ENCODE measurements at places on chromosomes 6 and 20.
A peak's percentile ranks its signal among the peaks of the same experiment; 100 is the strongest.

- no peak for DNase-seq
These were observed 458.0 kb upstream of the SOX4 start for GRCh38 chr6:21135484-21136013.

- DNase-seq = no peak
These were observed 33.4 kb upstream of the SLC35B3 start for GRCh38 chr6:8468552-8469356.

DNA sequence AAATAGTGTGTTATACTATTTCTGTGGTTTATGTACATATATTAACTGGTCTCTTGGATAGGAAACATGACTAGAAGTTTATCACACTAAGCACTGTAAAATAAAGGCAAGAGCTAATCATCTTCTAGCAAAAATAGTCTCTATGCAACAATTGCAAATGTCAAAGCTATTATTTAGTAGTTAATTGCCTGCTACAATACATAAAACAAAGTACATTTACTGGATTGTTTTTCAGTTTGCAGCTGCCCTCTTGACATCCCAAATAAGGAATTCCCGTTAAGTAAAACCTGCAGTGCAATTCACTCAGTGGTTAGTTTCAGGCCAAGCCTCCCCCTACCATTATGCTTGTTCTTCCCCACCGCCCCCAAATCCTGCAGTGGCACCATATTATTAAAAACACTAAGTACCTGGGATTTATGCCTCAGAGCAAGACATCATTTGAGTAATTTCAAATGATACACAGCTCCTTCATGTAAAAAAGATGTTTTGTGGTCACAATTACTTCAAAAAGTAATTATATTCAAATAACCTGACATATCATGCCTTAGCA is 1.6 kb upstream of the ATP5F1E start:
- DNase-seq = no peak

DNA sequence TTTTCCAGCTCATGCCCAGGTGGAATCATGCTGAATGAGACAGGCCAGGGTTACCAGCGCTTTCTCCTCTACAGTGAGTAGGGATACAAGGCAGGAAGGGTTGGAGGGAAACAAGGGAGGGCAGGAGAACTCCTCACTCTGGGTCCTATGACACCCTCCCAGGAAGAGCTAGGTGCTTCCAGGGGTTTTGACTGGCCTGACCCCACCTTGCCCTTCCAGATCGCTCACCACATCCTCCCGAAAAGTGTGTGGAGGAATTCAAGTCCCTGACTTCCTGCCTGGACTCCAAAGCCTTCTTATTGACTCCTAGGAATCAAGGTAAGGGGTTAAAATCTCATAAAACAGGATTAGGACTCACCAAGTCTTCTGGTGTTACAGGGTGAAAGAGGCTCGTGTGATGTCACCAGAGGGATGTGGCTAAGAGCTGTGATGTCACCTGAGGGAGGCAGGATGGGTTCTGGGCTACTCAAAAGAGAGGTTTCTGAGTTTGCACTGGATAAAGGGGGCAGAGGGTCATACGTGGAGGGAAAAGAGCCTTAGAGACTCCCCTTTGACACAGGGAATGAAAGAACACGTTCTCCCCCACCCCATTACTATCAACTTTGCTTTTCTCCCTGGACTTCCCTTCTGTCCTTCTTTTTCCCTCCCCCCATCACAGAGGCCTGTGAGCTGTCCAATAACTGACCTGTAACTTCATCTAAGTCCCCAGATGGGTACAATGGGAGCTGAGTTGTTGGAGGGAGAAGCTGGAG is 1.9 kb downstream of the APOM start:
- peak; percentile 9 for DNase-seq

GRCh38 chr6:39273406-39273821 is 40.8 kb downstream of the KCNK17 start:
- no peak for DNase-seq

GRCh38 chr6:46648869-46649492 is 3.6 kb downstream of the CYP39A1 start:
- DNase-seq = no peak

DNA sequence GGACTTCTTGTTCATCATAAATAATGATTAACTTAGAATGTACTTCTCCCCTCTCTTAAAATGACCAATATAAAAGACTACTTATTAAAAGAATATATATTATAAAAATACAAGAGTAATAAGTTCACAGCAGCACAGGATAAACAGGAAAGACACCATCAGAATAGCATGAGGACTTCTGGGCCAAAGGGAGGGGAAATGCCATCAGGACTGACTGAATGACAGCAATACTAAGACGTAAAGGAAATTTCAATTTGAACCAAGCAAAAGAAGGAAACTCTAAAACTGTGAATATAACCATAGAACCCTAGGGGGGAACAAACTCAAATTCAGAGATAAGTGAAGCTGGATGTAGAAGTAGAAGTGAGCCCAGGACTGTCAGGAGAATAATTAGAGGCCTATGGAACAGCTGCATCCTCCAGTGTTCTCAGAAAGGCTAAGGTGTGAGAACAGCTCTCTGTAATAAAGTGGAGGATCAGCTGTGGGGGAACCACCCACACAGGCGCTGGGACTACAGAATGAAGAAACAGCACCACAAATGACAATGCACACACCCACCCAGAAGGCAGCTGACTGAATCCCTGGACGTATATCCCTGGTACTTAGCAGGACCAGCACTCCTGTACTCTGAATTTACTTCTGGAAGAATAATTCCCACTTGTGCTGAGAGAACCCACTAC is 37.8 kb downstream of the ZHX3 start:
- no peak for DNase-seq

DNA sequence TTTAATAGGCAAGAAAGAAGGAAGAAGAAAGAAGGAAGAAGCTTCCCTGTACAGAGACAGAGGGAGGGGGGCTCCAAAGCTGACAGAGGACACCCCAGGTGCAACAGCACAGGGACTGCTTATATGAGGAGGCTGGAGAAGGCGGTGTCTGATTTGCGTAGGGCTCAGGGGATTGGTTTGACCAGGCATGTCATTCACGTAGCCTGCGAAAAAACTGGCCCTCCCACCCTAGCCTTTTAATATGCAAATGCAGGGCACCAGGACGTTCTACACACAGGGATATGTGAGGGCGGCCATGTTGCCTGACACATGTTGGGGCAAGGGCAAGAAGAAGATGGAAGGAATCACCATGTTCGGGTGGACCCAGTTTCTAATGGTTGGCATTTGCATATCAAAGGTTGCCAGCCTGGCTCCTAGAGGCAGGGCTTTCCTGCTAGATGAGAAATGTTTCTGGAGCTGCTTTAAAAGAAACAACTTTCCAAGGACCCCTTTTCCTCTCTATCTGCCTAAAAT is 305.4 kb upstream of the CDYL start:
- DNase-seq = no peak

DNA sequence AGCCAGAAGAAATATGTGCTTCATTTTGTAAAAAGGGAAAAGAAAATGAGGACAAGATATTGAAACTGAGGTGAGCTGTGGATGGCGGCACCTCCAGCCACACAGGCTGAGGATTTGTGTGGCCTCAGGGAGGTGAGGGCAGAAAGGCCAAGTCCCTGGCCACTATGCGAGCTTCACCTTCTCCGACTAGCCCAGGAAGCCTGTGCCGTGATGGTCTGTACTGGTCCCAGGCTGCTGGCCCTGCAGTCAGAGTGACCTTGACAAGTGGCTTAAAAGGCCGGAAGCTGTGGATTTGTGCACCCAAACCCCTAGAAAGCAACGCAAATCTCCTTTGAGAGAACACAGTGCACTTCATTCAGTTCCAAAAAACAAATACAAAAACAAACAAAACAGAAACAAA is 48.1 kb downstream of the WDR27 start:
- DNase-seq = no peak

GRCh38 chr6:99330159-99330558 is 19.3 kb downstream of the FAXC start:
- DNase-seq = peak; percentile 3

GRCh38 chr6:16852671-16853070 is 91.4 kb upstream of the ATXN1 start:
- DNase-seq = no peak

GRCh38 chr20:833121-833449 is 430 bp upstream of the FAM110A start:
- DNase-seq = no peak

- no peak for DNase-seq
These were observed at the start of gene SLC2A10 for GRCh38 chr20:46709459-46710152. Gene SLC2A10, plus strand, starts transcription at chr20:46709649. Its CDS starts 88 bp downstream, at chr20:46709737.

- no peak for DNase-seq
These were observed 56.5 kb downstream of the ARMC2 start for GRCh38 chr6:108904741-108905140.

- DNase-seq = no peak
These were observed 150.9 kb upstream of the MLIP start for GRCh38 chr6:53960311-53960710.

DNA sequence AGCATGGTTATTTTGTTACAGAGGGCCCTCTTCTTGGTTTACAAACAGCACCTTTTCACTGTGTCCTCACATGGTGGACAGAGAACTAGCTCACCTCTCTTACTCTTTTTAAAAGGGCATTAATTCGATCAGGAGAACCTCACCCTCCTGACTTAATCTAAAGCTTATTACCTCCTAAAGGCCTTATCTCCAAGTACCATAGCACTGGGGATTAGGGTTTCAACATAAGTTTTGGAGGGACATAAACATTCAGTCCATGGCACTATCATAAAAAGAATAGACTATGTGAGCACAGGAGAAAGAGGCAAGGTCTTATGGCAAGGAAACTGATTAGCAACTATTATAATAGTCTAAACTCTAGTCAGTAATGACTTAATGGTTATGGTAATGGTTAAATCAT is 736.2 kb upstream of the ADGRB3 start:
- DNase-seq = no peak

- no peak for DNase-seq
These were observed 32.9 kb downstream of the AHI1 start for GRCh38 chr6:135464634-135465033.

DNA sequence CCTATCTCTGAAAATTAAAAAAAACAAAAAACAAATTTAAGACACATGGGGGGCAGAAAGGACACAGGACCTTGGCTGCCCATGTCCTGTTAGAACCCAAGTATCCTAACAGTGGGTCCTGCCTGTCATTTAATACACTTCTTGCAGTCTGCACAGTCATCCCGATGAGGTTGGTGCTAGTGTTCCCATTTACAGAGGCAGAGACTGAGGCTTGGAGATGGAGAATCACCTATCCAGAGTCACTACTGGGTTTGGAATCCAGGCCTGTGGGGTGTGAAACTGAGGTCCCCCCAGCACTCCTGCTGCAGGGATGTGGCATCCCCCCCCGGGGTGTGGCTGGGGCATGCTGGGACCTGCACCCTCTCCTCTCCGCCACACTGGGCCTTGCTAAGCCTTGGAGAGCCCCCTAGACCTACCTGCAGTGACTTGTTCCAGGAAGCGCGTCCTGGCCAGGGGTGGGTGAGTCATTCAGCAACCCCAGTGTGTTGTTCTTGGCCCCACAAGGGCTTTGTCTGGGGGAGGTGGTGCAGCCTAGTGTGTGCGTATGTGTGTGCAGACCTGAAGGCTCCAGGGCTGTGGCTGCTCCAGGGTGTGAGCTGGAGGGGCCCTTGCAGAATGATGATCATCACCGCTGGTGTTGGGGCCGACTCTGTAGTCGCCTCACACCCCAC is 49.7 kb downstream of the BCAS4 start:
- DNase-seq = no peak

GRCh38 chr6:1527073-1527457 is 82.7 kb upstream of the FOXC1 start:
- DNase-seq = peak; percentile 6
